ENCODE measurements at places on chromosomes 1 and 21.

DNA sequence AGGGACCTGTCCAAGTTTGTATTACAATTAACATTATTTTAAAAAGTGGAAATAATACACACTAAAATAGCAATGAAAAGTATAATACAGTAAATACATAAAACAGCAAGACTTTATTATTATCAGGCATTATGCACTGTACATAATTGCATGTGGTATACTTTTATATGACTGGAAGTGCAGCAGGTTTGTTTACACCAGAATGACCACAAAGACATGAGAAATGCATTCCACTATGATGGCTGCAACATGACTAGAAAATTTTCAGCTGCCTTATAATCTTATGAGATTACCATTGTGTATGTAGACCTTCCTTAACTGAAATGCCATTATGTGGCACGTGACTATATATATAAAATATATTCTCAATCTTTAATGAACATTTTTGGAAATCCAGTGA lies 1699.6 kb downstream of the KCNT2 start:
- no peak for DNase-seq

DNA sequence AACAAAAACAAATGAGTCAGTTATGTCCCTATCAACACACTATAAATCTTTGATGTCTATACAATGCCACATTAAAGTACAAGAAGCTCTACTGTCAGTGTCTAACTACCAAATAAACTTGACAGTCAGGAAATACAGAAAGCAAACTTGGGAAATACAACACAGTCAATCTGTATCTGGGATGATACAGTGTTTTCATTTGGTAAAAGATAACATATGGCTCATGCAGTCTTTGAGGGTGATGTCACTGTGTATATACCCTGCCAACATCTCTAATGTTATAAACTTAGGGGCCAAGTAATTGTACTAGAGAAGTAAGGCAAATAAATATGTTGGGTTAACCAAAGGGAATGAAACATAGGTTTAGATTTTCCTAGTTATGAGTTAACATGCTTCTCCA lies 552.5 kb upstream of the ADAMTS5 start:
- peak; percentile 73 for DNase-seq

DNA sequence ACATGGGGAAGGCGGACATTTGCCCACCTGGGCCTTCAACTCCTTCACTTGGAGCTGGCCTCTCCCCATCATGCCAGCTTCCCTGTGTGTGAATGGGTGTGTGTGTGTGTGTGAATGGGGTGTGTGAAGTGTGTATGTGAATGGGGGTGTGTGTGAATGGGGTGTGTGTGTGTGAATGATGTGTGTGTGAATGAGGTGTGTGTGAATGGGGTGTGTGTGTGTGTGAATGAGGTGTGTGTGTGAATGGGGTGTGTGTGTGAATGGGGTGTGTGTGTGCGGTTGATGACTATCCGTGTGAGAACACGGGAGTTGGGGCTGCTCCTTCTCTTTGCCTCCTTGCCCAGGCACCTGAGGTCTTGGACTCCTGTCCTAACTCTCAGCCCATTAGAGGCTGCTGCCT lies 9.6 kb downstream of the MFSD2A start:
- no peak for DNase-seq

DNA sequence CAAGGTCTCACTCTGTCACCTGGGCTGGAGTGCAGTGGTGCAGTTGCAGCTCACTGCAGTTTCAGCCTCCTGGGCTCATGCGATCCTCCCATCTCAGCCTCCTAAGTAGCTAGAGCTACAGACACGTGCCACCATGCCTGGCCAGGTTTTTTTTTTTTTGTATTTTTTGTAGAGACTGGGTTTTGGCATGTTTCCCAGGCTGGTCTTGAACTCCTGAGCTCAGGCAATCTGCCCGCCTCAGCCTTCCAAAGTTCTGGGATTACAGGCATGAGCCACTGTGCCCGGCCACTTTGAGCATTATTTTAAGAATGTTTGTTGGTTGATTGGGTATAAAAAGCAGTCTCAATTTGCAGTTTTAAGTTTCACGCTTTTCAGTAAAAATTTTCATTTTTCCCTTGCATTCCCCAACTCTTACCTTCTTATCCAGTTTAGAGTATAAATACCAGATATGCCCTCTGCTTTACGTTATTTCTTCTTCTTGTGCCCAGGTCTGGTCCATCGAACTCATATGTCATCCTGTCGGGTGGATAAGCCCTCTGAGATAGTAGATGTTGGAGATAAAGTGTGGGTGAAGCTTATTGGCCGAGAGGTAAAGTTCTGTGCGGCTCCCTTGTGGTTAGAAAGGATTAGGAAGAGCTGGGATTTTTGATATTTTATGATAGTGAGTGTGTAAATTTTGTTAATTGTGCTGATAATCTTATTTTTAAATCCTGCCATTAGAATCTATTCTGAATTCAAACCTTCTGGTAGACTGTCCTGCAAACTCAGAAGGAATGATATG lies 36.0 kb downstream of the FABP3 start:
- DNase-seq: no peak

DNA sequence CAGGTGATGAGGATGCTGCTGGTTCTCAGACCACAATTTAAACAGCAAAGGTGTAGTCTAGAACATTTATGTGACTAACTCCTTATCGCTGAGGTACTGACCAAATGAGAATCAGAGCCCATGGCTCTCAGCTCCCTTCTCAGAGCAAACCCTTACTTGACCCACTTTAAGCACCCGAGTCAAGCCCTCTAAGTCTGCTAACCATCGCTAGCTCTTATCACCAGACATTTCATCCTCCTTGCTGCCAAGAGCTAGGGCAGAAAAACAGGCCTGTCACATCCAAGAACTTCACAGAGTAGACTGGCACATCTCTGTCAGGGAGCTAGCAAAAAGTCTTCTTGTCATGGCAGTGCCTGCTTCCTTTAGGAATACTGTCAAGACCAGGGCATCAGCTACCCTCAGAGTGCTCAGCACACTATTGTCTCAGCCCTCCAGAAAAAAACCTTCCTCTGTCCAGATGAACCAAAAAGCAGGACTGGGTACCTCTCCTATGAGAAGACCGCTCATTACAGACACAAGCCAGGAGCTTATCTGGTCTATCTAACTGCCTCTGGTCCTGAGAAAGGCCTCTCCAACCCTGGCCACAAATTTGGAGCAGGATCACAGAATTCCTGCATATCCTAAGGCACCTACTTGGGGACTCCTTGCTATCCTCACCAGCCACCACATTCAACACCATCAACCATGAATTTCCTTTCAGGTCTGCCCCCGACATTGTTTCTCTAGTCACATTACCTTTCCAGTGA lies 26.2 kb downstream of the ERI3 start:
- DNase-seq: no peak

- no peak for DNase-seq
These were observed 4.4 kb downstream of the AK2 start for GRCh38 chr1:33032126-33032869.

- DNase-seq: no peak
These were observed 19.6 kb upstream of the OVAAL start for GRCh38 chr1:180539136-180539535.

DNA sequence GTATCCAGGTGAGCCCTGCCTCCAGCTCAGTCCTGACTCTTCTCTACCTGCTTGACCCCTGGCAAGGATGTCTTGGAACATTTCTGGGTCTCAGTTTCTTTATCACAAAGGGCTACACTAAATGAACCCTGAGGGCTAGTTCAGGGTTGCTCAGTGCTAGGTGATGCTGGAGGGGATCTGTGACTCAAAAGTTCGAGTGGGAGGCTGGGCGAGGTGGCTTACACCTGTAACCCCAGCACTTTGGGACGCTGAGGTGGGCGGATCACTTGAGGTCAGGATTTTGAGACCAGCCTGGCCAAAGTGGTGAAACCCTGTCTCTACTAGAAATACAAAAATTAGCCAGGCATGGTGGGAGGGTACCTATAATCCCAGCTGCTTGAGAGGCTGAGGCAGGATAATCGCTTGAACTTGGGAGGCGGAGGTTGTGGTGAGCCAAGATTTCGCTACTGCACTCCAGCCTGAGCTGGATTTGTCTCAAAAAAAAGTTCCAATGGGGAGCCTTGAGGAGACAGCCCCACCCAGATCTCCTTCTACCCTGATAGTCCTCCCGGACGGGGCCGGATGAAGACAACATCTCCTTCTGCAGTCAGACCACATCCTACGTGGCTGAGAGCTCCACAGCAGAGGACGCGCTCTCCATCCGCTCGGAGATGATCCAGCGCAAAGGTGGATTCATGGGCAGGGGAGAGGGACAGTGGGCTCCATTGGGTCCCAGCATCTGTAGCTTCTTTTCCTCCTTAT lies 48.9 kb downstream of the YARS1 start:
- DNase-seq: no peak

- no peak for DNase-seq
These were observed 25.3 kb downstream of the F13B start for GRCh38 chr1:197041486-197042353.

DNA sequence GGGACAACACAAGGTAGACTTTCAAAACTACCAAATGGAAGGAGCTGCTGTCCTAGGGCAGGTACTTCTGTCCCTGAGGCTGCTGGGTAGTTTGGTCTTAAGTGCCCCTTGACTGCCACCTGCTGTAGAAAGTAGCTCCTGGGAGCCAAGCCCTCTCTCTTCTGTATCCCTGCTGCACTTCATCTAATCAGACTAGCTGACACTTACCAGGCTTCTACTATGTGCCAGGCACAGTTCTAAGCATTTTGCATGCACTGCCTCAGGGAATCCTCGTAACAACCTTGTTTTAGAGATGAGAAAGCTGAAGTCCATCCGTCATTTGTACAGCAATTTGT lies 15.9 kb upstream of the SRSF4 start:
- no peak for DNase-seq

GRCh38 chr1:87314091-87314490 lies 14.6 kb upstream of the LMO4 start:
- no peak for DNase-seq

DNA sequence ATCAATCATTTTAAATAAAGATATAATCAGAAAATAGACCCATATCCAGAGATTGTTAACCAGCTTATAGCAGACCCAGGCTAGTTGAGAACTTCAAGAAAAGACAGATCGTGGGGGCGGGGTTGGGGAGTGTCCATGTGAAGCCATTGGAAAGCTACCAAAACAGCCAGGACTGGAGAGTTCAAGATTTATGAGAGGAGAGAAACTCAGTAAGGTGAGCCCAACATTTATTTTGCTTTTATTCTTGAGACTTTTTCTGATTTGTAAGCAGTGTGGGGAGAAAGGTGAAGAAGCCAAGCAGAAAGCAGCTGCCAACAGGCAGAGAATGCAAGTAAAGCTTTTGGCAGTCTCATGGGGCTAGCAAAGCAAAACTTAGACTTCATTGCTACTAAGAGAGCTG lies 179.9 kb downstream of the VPS13D start:
- DNase-seq: no peak

DNA sequence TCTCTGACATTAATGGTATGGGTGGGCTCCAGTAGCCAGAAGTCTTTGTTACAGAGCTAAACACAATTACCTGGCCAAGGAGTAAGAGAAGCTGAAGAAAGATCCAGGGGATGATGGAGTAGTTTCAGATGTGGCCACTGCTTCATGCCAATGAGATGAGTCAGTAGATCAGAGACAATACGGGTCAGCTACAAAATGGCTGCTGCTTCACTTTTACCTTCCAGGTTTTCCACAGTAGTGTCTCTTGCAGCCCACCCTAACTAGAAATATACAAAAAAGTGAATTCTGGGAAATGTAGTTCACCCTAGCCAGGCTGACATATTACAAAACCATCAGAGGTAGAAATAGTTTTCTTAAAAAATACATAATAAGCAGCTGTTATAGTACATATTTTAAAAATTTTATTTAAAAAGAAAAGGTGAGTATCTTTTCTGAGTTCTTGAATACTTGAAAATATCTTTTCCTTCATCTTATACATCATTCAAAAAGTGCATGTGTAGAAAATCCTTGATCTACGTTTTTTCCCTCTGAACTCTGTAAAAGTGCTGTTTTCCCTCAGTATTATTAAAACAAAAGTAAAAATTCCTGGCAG lies 36.1 kb downstream of the LRIF1 start:
- DNase-seq: no peak

- no peak for DNase-seq
These were observed 433.0 kb downstream of the PTPRU start for GRCh38 chr1:29669158-29669871.

DNA sequence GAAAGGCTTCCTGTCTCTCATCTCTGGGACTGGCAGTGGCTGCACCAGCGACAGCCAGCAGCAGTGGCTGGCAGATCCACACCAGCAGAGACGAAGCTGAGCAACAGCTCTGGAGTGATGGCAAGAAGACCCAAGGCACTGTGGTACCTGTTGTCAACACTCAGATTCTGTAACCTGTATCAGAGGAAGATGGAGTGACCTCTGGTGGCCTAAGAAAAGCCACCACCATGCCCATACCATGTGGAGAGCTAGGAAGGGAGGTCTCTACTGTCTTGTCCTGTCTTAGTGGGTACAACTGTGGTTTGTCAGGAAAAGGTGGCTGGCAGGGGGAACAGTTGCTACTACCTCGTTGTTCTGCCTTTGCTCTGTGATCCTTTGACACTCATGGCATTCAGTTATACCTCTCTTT lies 22.5 kb upstream of the RHBDL2 start:
- no peak for DNase-seq

DNA sequence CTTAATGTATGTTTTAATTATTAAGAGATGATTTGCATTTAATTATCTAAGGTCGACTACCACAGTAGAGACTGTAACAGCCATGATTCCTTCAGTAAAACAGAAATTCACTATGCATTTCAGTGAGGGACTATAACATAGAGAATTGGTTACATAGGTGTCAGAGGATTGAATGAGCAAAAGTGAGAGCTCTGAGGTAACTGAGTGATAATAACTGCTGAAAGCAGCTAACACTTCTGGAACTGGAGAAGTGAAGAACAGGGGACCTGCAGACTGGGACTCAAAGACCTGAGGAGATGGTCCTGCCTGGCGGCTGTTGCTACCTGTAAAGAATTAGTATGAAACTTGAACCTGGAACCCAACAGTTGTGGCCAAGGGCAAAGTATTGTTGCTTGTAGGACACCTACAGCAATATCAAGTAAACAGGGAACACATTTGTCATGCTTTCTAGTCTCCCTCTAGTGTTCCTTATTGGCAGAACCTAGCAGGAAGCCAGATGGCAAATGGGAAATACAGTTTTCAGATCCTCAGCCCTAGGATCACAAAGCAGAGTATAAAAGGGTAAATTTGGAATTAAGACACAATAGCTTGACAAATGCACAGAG lies 110.6 kb downstream of the HS2ST1 start:
- DNase-seq: no peak

GRCh38 chr1:172905452-172905851 lies 145.3 kb downstream of the TNFSF18 start:
- no peak for DNase-seq
